Naive thymus-derived CD8-positive, alpha-beta T cell (primary cell): ENCODE measurements at places on chromosomes 2 and 18.

GRCh38 chr2:242056785-242057184 lies 187.3 kb downstream of the RTP5 start:
- DNase-seq, result no peak

GRCh38 chr2:193695367-193695766 lies 1500.6 kb upstream of the TMEFF2 start:
- DNase-seq, result no peak

GRCh38 chr2:109481599-109481998 lies 132.2 kb downstream of the SEPTIN10 start:
- no peak for DNase-seq

GRCh38 chr2:215876937-215877238 lies 136.5 kb downstream of the MREG start:
- DNase-seq, result no peak

DNA sequence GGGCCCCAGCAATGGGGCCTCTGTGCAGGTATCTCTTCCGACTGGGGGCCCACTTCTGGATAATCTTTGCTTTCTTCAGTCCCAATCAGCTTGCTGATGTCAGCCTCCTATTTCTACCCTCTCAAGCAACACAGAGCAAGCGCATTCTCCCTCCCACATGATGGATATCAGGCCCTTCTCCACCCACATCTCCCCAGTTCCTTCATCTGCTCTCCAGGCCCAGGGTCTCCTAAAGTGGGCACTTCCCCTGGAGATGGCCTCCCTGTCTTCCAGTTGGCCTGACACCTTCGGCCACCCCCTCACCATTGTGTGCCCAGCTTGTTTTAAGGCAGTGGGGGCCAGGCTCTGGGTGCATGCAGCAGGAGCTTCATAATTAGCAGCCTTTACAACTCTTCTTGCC lies 96.6 kb upstream of the MCFD2 start:
- no peak for DNase-seq

GRCh38 chr18:73980289-73980979 lies 167.2 kb downstream of the FBXO15 start:
- DNase-seq, result no peak

DNA sequence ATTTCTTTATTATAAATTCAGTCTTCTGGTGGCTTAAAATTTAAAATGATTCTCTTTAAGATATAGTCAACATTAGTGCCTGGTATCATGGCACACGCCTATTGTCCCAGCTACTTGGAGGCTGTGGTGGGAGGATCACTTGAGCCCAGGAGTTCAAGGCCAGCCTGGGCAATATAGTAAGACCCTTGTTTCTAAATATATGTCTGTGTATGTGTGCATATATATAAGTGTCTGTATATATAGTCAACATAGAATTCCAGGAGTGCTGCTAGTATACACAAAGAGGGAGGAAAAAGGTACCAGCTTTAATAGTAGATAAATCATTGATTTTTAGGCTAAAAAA lies 24.9 kb downstream of the EIF4E2 start:
- no peak for DNase-seq

- DNase-seq, result peak; percentile 99
Observed at GRCh38 chr2:113889471-113890252, at the start of gene ACTR3. Gene ACTR3 (plus strand): TSS chr2:113890089. CDS start chr2:113890280, 191 bp downstream.

DNA sequence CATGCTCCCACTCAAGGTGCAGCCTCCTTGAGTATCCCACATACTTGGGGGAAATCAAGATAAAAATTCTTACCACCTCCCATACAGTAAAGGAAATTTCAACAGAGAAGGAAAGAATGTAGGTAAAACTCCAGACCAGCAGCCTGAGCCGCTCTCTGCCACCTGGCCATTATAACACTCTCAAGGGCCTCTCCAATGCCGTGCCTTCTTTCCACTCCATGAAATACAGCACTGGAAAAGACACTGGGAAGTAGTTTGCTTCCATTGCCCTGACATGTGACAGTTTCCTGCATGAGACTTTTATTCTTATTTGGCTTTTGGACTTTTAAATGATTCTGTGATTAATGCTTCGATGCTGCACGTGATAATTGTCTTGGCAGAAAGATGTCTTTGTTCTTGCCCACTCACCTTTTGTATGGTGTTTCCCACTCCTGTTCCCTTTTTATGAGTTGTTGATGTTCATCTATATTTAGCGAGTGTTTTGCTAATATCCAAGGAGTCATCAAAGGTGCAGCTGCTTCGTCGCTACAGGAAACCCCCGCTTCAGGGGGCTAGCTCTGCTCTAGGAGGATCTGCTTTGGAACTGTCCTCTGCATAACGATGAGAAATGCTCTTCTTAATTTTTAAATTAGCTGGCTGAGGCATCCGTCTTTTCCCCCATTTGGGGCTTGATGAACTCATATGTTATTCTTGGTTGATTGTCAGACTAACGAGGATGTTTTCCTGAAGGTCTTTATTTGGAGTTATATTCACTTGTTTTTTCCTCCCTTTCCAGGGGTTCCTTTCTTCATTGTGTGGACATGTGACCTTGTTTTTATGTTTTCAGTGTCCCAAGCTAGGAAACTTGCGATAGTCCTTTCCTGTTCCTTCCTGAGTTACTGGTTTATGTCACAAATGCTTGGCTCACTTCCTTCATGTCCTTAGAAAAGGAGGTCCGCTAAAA lies 179.4 kb downstream of the TXNL1 start:
- DNase-seq, result no peak

GRCh38 chr2:61538920-61539520 lies 864 bp upstream of the XPO1 start:
- DNase-seq, result peak; percentile 43

GRCh38 chr2:195490319-195490718 lies 166.7 kb upstream of the SLC39A10 start:
- no peak for DNase-seq

DNA sequence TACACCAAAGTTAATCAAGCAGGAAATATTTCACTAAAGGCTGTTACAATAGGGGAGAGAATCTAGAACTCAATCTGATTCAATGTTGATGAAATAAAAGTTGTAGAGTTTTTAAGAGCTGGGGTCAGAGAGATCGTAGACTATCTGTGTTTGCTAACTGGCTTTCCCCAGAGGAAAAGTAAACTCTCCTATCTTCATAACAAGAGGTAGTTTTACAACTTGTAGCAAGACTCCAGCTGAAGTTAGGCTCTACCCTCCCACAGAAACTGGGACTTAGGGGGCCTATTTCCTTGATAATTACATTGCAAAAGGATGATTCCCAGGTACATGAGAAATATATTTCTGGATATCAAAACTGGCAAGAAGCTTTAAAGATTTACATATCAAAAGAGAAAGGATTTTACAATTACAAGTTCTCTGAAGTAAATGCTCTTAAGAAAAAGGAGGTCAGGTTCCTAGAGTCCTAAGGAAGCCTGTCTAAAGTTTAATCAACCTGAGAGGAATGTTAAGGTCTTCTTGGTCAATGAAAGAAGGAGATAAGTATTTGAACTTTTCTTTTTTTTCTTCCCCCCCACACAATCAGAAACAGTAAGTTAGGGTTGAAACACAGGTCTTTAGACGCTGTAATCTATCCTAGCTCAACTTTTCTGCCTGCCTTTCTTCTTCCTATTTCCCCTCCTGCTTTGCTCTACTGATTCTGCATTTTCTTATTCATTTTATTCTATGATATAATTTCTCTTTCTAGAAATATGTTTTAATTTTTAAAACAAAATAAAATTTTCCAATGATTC lies 692.2 kb upstream of the LINC00305 start:
- no peak for DNase-seq
